ENCODE measurements at places on chromosomes 5 and 9.

DNA sequence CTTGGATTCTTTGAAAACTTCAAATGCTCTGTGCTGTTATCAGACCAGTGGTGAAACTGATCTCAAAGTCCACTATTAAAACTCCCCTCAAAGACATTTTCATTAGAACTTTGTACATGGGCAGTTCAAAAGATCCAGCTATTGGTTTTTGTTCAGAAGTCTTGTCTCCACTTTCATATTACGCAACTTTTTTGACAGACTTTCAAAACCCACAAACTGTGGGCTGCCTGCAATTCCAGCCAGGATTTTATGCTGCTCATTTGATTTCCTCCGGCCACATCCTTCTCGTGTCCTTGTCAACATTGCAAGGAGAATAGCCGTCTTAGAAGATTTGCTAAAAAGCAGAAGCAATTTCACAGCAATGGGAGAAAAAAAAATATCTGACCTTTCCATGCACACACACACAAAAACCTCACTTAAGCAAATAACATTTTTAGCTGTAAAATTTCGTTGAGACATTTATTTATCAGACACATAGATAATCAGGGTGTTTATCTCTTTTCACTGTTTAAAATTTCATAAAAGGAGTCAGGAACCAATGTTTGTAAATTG is 1990.5 kb downstream of the MAT2B start:
- no peak for DNase-seq

- DNase-seq: peak; percentile 20
Measured at GRCh38 chr5:111863801-111864200, 106.8 kb upstream of the NREP start.

DNA sequence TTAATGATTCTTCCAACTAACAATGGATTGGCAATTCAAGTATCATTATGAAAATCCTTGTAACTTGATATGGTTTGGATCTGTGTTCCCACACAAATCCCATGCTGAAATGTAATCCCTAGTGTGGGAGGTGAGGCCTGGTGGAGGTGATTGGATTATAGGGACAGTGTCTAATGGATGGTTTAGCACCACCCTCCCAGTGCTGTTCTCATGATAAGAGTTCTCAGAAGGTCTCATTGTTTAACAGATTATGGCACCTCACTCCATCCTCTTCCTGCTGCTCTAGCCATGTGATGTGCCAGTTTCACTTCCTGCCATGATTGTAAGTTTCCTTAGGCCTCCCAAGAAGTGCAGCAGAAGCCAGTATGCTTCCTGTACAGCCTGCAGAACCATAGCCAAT is 1116.2 kb upstream of the EDIL3 start:
- no peak for DNase-seq

DNA sequence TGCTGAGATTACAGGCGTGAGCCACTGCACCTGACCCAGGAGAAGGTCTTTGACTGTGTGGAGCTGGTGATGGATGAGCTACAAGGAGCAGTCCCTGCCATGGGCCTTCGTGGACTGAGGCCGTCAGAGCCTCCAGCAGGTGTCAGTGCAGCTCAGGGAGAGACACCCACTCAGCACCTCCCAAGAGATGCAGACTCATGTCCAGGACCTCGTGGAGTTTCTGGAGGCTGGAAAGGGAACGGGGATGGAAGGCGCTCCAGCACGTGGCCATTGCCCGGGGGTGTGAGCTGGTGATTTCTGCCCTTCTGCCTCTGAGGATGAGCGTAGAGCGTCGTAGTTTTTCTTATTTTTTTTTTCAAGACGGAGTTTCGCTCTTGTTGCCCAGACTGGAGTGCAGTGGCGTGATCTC is 9.5 kb downstream of the TOR4A start:
- peak; percentile 81 for DNase-seq

- DNase-seq: peak; percentile 80
Measured at GRCh38 chr5:148012801-148013200, 51.0 kb upstream of the SPINK5 start.

DNA sequence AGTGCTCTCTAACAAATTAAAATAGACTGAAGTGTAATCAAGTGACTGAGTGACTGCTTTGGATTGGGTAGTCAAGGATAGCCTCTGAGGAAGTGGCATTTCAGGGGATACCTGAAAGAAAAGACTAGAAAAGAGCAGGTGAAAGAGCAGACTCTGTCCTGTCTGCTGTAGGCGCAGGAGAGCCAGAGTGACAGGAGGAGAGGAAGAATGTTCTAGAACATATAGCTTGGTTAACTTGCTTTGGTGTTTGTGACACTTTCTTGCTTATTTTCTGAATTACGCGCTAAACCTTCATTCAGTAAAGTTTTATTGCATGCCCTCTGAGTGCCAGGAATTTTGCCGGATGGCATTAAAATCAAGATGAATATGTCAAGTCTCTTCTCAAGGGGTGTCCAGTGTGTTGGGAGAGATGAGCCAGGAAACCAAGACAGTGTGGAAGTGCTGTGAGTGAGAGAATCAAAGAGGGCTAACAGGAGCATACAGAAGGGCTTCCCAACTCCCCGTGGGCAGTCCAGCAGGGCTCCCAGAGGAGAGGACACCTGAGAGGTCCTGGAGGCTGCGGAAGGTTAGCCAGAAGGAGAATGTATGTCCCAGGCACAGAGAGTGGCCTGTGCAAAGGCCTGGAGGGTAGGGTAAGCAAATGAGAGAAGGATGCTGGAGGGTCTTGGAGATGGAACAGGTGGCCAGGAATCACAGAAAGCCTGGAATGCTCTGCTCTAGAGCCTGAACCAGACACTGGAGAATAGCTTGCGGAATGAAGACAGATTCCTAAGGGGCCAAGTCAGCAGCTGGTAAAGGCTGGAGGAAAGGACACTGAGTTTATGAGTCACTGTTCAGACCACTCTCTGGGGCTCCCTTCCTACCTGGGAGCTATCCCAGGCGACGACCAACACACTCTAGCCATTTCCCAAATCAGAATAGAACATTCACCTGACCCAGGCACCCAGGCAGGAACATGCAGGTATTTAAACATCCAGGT is 59.3 kb downstream of the SLC22A5 start:
- DNase-seq: peak; percentile 46

- DNase-seq: no peak
Measured at GRCh38 chr5:153777681-153778581, 260.8 kb downstream of the FAM114A2 start.

GRCh38 chr5:137778772-137779564 is 24.8 kb upstream of the HNRNPA0 start:
- peak; percentile 49 for DNase-seq

DNA sequence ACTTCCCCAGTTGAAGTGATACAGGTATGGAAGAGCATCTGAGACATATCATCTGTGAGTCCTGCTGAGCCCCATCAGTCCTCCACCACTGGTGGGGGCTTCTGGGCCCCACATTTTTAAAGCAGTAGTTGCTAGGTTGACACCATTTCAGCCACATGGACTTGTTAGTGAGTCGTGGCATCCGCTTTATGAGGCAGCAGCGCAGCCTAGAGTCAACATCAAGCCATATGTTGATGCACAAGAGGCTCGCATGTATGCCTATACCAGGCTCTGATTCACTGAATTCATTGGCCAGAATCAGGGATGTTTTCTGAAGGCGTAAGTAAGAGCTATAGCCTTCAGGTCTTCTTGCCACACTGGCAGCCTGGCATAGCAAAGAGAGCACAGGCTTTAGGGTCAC is 26.8 kb downstream of the ZNF346 start:
- peak; percentile 15 for DNase-seq

DNA sequence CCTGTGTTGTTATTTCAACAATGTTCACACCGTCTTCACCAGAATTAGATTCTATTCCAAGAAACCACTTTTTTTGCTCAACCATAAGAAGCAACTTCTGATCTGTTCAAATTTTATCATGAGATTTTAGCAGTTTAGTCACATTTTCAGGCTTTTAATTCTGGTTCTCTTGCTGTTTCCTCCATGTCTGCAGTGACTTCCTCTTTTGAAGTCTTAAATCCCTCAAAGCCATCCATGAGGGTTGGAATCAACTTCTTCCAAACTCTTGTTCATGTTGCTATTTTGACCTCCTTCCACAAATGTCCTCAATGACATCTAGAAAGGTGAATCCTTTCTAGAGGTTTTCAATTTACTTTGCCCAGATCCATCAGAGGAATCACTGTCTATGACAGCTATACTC is 25.7 kb upstream of the ENTREP1 start:
- DNase-seq: no peak

DNA sequence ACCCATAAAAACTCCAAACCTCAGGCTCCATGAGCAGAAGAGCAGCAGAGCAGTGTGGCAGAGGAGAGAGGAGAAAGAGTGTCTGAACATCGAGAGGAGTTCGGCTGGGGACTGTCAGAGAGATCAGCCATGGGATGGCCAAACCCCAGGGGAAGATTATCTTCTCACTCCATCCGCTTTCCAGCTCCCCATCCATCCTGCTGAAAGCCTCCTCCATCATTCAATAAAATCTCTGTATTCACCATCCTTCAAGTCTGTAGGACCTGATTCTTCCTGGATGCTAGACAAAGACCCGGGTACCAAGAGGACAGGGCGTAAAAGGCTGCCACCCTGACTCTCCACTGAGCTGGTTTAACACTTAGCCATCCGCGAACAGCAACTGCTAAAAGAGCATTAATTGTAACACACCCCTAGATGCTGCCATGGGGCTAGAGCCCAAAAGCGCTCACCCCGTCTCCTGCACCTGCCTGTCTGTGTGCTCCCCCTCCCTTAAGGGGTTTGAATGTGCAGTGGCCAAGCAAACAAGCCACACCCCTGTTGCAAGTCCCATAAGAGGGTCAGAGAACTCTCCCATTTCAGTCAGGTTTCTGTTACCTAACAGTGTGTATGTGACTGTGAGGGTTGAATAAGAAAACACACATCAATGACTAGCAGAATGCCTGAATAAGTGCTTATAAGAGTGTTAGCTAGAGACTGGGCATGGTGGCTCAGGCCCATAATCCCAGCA is 13.9 kb upstream of the SELENOP start:
- DNase-seq: no peak

GRCh38 chr9:133277467-133277866 is 2.5 kb upstream of the ABO start:
- DNase-seq: no peak

GRCh38 chr9:137648396-137648795 is 29.6 kb downstream of the EHMT1 start:
- no peak for DNase-seq

GRCh38 chr5:151454166-151454565 is 6.8 kb downstream of the SLC36A1 start:
- no peak for DNase-seq

DNA sequence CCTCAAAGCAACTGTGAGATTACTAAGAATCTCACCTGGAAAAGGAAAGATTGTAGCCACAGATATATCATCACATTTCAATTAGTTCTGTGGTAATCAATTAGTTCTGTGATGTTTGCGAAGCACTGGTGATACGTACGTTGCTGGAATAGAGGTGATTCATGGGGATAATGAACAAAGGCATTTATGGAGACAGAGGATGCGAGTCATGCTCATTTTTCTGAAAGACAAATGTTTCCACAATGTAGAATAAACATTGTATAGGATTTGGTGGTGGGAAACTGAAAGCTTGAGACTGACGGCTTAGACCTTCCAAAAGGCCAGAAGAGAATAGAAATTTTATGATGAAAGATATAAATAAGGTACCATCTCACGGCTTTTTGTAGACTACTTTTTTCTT is 507.3 kb upstream of the TYRP1 start:
- DNase-seq: peak; percentile 2

DNA sequence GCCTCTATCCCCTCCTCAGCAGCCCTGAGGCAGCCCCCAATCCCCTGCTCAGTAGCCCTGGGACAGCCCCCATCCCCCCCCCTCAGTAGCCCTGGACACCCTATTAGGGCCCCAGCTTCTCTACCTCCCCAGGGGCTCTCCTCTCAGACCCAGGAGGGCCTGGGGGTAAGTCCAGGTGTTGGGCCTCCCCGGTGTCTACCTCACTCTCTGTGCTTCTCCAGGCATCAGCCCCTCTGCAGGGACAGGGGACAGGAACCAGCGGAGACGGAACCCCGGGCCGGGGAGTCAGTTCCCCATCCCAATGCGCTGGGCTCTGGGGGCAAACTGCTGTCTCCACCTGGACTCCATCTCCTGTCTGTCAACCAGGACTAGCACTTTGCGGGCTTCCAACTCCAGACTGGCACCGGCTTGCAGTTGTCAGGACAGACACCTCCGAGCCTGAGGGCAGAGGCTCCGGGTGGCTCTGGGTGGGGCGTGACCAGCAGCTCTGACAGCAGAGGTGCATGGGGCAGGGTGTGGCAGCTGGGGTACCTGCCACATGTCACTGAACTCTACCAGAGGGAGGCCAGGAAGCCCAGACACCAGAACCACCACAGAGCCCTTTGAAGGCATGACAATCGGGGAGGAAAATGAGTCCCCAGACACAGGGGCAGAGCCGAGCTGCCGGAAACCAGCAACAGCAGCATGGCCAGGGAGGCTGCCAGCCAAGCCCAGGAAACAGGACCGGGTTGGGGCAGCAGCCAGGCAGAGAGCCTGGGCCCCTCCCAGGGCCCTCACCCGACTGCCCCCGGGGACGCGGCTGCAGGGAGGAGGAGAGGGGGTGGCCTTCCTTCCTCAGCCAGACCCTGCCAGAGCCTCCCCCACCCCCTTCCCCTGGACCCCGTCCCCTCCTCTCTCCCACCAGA is 17.7 kb upstream of the UBAC1 start:
- DNase-seq: no peak

DNA sequence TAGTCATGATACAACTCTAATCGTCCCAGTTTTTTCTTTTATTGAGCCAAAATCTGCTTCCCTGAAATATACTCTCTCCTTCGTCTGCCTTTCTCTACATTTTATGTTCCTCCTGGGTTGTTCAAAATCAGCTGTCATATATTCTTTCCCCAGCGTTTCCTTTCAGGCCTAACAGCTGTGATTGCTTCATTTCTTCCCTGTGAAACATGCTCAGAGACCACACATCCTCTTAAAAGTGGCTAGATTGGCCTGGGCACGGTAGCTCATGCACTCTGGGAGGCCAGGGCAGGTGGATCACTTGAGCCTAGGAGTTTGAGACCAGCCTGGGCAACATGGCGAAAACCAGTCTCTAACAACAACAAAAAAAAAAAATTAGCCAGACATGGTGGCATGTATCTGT is 25.1 kb downstream of the NFX1 start:
- no peak for DNase-seq

GRCh38 chr5:139651853-139652787 is 4.0 kb downstream of the CXXC5 start:
- peak; percentile 83 for DNase-seq

DNA sequence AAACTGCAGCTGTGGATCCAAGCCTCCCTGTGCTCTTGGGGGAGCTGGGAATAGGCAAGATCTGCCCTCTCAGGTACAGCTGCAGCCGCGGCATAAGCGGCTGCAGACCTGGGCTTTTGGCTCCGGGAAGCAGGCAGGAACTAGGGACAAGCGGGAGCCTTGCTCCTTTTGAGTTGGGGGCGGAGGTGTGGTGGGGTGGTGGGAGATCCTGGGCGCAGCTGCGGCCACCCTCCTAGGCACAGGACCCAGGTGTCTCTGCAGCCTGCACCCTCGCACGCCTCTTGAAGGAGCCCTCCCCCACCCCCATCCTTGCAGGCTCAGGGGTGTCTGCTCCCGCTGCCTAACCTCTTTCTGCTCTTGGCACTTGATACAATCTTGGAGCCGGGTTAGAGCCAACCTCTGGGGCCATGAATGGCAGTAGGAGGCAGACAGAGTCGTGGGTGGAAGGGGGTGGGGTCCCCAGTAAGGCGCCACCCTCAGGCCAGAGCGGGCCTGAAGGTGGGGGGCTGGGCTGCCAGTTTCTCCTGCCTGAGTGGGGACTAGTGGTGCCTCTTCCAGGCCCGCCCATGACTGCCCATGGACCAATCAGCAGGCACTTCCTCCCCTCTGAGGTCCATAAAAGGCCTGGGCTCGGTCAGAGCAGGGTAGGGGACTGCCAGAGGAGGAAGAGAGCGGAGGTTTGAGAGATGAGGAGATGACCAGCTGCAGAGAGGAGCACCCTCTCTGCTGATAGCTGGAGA is 267.6 kb upstream of the TNC start:
- no peak for DNase-seq

Measured in epithelial cell of esophagus (primary cell).